Stimulated activated CD4-positive, alpha-beta T cell treated with anti-CD3 and anti-CD28 coated beads, Interleukin-15, amount 100 ng/mL, for 1 hour (primary cell): ENCODE measurements at places on chromosomes 13 and 19.

GRCh38 chr13:45185286-45185685 lies 15.6 kb downstream of the KCTD4 start:
- no peak for DNase-seq

DNA sequence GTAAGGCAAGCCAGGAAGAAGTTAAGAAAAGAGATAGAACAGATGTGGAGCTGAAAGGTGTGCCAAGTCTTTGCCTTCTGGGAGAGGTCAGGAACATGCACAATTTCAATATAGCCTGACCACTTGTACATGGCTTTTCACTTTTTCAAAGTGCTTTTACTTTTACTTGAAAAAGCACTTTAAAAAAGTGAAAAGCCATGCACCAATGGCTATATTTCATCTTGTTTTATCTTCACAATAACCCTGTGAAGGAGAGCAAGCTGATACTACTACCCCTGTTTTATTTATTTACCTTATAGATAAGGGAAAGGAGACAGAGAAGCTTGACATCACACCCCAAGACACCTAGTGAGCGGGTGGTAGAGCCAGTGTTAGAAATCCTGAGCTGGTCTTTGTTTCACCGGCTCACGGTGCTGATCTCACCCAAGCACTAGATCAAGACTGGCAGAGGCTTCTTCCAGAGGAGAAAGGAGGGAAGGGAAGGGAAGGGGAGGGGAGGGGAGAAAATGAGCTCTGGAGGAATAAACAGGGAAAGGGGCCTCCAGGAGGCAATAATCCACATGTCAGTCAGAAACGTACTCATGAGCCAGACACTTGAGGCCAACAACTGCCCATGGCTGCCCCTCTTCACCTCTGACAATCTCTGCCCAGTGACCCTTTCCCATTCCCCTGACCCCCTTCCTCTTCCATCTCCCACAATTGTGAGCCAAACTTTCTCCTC lies 455.4 kb downstream of the FOXO1 start:
- DNase-seq = no peak

DNA sequence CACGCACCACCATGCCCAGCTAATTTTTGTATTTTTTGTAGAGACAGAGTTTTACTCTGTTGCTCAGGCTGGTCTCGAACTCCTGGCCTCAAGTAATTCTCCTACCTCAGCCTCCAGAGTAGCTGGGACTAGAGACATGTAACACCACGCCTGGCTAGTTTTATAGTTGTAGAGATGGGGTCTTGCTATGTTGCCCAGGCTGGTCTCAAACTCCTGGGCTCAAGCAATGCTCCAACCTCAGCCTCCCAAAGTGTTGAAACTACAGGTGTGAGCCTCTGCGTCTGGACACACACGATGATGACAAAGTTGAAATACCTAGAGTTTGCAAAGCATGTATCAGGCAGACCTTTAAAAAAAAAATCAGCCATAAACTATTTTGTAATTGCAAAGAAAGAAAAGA lies 4.6 kb upstream of the PTOV1 start:
- DNase-seq = no peak

- no peak for DNase-seq
These were observed 306.4 kb downstream of the TBC1D4 start for GRCh38 chr13:75175575-75175974.

- no peak for DNase-seq
These were observed 16.2 kb upstream of the MED4 start for GRCh38 chr13:48110931-48111721.

DNA sequence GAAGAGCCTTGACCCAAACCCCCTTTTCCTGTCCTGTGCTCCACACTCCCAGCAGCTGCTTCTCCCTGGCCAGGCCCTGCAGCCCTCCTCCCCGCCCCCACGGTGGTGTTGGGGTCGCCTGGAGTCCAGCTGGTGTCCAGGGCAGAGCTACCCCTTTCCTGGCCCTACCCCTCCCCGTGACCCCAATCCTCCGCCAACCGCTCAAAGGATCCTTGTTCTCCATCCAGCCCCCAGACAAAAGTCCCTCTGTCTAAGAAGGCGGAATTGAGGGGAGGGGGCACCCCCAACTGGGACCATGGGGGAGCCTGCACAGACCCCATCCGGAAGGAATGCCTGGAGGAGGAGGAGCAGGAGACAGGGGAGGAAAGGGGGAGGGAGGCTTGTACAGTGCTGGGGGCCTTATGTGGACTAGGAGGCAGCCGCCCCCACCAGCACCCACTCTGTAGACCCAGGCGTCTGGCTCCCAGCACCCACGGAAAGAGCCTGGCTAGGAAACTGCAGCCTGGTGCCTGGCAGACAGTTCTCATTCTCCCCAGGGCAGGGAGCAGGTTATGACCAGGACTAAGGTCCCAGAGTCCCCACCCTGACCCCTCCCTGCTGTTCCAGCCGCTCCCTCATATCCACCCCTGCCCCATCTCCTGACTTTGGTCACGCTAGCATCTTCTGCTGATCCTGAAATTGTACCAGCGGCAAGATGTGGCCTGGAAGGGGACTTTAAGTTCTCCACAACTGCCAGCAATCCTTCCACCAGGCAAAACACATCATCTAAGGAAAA lies at the start of gene FXYD3:
Gene FXYD3 (plus strand): TSS at position 647 of the 775 bp plus-strand sequence. CDS start 3,554 bp downstream, outside the sequence.
- DNase-seq = no peak

DNA sequence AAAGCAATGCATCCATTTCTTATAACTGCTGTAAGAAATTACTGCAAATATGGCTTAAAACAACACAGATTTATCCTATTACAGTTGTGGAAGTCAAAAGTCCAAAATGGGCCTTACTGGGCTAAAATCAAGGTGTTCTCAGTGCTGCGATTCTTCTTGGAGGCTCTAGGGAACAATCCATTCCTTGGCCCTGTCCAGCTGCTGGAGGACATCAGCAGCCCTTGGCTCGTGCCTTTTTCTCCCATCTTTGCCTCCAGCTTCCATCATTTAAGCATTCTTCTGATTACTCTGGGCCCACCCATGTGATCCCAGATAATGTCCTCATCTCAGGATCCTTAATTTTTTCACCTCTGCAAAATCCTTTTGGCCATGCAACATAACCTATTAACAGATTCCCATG lies 607.1 kb downstream of the DCT start:
- DNase-seq = no peak

GRCh38 chr19:3474010-3474409 lies 6.3 kb downstream of the SMIM24 start:
- no peak for DNase-seq

- DNase-seq = no peak
These were observed 89.5 kb downstream of the USP12 start for GRCh38 chr13:27081893-27082679.

DNA sequence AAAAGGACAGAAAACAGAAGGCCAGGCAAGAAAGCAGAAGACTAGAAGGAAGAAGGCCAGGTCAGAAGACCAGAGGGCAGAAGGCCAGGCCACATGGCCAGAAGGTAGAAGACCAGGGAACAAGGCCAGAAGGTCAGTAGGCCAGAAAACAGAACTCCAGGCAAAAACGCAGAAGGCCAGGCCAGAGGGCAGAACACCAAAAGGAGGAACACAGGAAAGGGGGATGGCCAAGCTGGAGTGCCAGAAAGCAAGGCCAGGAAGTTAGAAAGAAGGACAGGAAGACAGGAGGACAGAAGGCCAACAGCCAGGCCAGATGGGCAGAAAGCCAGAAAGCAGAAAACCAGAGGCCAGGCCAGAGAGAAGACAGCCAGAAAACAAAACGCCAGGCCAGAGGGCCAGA lies 185.4 kb downstream of the TUBA3C start:
- no peak for DNase-seq
